CD4-positive, alpha-beta T cell treated with Interleukin-2 at 100 ng/mL for 4 hours (primary cell): ENCODE measurements at places on chromosomes 3 and 15.

GRCh38 chr3:59334585-59334984 lies 284.8 kb upstream of the CFAP20DC start:
- DNase-seq = no peak

DNA sequence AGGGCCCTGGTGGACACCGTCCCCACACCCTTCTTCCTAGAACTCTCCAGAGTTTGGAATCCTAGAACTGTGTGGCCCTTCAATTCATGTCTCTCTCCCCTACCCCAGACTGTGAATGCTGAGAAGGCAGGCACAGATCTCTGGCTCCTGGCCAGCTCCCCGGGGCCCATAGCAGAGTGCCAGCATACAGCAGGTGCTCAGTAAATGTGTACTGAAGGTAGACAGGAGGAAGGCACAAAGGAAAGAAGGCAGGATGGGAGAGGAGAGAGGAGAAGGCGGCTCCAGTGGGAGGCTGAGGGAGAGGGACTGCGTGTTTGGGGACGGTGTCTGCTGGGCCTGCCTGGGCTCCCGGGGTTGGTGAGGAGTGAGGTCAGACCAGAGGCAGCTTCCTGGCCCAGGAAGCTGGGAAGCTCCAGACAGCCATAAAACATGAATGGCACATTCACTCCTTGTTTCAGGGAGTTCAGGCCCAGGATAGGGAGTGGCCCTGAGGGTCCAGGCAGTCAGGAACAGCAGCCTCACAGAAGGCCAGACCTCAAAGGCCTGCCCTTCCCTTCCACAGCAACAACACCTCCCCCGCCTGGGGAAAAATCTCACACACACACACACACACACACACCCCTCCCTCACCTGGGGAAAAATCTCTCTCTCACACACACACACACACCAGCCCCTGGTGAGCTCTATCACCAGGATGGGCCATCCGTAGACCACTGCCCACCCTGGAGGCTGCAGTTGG lies 137.1 kb upstream of the PRR20G start:
- no peak for DNase-seq

DNA sequence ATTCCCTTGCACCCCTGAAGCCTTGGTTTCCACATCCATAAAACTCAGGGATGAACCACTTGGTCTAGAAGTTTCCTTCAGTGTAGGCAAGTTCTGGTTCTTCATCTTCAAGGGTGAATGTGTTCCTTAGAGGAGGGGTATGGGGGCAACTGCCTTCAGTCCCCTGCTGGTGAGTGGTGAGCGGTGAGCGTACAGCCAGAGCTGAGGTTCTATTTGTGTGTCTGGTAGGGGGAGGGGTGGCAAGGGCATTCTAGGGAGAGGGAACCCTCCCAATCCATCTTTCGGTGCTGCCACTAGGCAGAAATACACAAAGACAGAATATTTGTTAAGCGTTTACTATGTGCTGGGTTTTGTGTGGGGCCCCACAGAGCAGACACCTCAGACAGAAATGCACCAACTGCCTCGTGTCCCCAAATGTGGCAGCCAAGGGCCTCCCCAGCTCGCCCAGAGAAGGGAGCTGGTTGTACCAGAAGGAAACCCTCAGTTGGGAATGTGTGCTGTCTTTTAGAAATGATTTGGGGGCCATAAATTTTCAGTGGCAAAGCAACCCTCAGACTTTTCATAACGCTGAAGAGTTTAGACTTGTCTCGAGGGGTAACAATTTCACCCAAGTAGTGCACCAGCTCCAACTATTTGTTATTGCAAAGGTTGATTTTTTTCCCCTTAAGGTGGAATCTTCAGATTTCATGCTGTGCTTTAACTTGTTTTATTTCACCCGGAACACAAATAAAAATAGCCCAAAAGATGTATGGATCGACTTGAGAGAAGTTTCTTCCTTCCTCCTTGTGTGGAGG lies 137.6 kb downstream of the FBLN2 start:
- DNase-seq = no peak

- no peak for DNase-seq
Observed at GRCh38 chr3:4138786-4139431, 164.3 kb upstream of the SETMAR start.

- DNase-seq = no peak
Observed at GRCh38 chr15:95279277-95280019, 1048.1 kb downstream of the MCTP2 start.

DNA sequence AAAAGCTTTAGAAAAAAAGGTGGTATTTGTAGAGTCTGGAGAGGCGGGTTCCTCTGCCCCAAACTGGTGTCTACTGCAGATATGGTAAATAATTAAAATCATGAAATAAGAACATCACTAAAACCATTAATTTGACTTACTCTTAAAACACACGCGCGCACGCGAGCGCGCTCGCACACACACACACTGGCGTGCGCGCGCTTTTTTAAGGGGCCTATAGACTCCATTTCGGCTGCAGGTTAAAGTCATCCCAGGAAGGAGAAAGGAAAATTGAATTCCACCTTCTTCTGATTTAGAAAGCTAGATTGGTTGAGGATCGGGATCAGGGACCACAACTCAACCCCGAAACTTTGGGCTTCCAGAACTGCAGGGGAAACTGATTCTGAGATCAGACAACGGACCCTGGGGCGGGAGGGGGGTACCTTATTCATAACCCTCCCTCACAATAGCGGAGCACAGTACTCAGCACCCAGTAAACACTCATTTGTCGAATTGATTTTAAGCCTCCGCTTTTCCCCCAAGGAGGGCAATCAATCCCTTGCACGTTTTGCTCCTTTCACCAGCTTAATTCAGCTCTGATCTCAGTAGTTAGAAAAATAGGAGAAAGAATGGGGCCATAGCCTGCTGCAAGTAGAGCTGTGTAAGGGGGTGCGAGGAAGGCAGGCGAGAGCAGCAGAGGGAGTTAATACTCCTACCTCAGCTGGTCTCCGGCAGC lies 509 bp upstream of the LRRC3B start:
- DNase-seq = no peak
